NCI-H226 (cell line): ENCODE measurements at places on chromosomes 3 and 15.

GRCh38 chr3:190024912-190025311 is 95.8 kb downstream of the P3H2 start:
- peak; percentile 38 for DNase-seq

DNA sequence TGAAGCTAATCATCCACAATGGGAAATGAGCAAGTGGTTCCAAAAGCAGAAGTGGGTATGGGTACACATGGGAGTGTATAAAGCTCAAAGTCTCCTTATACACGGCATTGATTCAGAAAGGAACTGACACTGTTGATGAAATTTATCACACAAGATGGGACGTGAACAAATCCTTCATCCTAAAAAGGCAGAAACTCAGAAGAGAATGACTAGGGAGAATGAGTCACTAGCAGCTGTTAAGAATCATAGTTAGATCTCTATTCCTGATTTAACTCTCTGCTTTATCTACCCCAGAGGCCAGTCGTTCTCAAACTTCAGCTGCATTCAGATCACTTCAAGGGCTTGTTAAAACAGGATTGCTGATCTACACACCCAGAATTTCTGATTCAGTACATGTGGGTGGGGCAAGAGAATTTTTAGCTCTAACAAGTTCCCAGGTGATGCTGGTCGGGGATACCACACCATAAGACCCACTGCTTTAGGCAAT is 97.7 kb upstream of the PHLDB2 start:
- DNase-seq, result no peak

GRCh38 chr15:42149493-42150218 is 6.8 kb downstream of the PLA2G4F start:
- DNase-seq, result no peak

DNA sequence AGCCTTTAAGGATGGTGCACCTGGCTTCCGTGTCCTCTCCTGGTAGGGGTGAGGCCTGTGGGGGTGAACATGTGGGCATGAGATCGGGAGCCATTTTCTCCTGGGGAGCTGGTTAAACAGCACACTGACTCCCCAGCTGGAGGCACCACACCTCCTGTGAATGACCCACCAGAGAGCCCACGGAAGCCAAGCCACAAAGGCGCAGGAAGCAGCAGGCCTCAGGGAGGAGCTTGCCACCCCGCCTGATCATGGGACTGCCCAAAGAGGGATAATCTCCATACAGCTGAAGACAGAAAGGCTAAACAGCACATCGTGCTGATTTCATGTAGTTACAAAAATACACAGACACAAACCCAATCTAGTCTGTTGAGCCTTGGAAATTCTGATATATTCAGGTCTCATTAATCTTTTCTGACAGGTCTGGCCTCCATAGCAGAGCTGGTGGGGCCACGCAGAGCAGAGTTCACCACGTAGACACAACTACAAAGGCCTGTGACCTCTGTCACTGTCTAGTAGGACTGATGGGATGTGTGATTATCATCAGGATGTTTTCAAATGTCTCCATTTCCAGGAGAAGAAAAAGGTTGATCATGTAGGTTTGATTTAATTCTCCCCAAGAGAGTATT is 75.2 kb downstream of the DUT start:
- no peak for DNase-seq

- DNase-seq, result no peak
Observed at GRCh38 chr15:42359249-42359648, at the start of gene CAPN3. Gene CAPN3 (plus strand): TSS chr15:42359501. CDS start chr15:42359806, 305 bp downstream.

- DNase-seq, result peak; percentile 88
Observed at GRCh38 chr3:39260957-39261356, 18.9 kb downstream of the CX3CR1 start.

- DNase-seq, result no peak
Observed at GRCh38 chr3:9077029-9077428, 113.8 kb upstream of the RAD18 start.

- peak; percentile 62 for DNase-seq
Observed at GRCh38 chr15:98003996-98004395, 43.5 kb downstream of the ARRDC4 start.

DNA sequence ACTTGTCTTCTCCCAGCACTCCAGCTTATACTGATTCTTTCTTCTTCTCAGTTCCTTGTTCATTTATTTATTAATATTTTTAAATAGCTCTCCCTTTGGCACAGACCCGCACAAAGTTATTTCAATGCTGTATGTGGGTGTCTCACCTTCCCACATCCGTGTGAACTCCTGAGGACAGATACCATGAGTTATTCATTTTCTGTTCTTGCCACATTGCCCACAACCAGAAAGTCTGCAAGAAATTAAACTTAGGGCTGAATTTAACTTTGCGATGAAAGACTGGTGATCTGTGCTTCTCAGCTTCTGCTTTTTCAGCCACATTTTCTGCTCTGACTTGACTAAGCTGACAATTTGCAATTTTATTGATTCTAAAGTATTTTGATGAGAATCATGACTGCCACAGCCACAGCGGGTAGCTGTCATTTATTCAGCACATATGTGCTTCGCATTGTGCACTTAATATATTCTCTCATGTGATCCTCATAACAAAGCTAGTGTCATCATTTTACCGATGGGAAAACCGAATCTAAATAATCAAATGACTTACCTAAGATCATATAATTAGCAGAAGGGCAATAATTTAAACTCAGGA is 569.8 kb downstream of the EDEM1 start:
- DNase-seq, result no peak

GRCh38 chr3:8497582-8497981 is 4.0 kb upstream of the LMCD1 start:
- peak; percentile 49 for DNase-seq

DNA sequence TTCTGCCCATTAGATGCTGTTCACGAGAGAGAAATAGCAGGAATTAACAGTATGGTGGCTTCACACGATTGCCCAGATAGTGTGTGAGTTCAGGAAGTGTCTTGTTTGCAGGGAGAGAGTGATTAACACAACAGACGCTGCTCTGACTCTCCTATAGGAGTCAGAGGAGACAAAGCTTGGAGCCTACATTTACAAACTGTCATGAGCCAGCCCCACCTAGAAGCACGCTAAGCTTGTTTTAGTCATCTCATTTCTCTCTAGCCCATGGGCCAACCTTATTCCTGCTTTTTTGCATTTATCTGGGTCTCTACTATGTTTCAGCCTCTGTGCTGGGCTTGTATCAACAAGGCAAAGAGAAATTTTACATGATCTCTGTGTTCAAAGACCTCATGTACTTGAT is 128.3 kb upstream of the BFSP2 start:
- no peak for DNase-seq

DNA sequence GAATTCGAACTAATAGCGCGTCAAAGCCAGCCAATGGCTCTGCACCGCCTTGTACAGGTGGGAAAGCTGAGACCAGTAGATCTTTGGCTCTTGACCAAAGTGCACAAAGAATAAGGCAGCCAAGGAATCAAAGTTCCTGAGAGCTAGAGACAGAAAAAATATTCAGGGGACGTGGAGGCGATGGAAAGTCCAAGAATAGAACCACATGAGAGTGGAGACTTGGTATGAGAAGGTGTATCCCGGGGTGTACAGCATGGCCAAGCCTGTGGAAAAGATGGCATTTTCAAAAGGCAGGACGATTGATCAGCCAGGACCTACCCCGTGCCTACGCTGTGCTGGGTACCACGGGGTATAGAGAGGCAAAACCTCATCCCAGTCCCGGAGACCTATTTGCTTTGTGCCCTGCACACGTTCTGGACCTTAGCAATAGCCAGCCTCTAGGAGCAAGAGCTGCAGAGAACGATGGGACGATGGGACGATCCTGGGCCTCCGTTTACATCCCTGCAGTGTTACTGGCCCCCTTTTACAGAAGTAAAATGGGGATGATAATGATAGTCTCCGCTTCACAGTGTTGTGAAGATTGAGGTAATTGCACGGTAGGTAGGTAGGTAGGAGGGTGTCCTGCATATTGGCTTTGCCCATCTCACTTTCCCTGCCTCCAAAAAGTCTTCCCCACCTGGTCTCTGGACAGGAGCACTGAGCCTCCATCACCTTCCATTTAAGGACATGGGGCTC is 583 bp upstream of the RBSN start:
- no peak for DNase-seq

DNA sequence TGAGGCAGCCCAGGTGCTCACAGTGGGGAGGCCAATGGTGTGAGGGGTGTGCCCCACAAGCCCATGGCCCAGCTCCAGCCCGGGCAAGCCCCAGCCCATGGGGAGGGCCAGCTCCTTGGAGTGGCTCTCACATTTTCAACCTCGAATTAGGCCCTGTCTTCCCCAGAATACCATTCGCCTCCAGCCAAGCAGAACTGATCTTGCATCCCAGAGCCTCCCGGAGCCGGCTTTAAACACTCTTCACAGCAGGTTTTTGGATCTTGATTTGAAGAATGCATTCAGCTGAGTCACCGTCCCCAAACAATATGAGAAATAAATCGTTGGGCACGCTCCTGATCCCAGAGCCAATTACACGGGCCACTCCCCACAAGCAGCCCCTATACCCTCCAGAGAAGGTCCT is 23.7 kb downstream of the TPRA1 start:
- no peak for DNase-seq

- DNase-seq, result no peak
Observed at GRCh38 chr3:183827809-183828537, 2.6 kb upstream of the MAP6D1 start.

DNA sequence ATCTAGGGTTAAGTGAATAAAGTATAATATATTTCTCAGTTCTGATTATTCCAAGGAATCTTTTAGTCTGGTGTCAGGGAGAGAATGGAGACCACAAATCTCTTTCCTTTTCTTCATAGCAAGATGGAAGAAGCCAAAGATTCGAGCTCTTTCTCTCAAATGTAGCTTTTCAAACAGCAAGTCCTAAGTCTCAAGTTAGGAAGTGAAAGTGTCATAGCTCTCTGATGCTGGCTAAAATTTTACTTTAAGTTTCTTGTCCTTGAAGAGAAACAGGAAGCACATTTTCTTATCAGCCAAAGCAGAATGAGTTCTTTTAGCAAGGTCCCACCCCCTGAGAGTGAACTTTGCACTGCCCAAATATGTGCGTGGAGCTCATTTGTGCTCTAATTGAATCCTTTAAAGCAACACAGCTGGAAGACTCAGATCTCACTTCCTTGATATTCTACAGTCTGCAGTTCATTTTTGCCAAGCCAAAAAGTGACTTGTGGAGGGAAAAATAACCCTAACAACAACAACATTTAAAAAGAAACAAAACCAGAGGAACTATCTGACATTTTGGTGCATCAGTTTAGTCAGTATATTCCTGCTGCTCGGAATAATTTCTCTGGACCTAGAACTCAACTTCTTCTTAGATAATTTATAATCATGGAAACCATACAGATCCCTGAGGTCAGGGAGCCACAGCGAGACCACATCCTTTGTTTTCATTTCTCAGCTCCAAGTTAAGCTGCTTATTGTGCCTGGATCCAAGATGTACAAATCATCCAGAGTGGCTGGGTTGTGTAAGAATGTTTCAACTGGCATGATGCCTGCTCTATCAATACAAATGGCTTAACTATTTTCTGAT is 238.7 kb upstream of the P2RY1 start:
- DNase-seq, result no peak

DNA sequence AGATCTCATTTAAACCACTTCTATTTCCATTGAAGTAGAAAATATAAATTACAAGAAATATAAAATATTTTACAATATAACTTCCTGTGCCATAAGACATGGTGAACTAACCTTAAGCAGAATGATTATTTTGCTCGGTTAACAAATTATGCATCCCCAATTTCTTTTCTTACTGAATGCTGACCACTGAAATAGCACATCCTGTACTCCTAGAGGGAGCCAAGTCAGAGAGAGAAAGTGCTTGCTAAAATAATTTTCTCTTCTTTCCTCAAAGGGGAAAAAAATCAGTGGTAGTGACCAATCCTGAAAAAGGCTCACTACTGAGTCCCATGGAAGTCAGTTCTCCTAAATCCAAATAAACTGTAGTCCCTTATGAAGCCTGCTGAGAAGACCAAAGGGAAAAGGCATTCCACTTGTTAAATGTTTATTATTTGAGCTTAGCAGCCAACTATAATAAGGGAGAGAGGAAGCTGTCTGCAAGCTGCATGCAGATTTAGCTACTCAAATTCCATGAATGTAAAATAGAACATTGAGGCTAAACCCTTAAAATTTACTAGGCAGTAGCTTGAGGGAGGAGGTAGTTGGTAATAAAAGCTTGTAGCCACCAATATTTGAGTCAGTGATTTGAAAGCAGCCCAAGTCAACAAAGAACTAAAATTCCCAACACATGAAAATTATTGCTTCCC is 33.1 kb downstream of the CEP152 start:
- DNase-seq, result no peak

GRCh38 chr3:121975702-121976302 is 46.2 kb downstream of the ILDR1 start:
- DNase-seq, result no peak

- no peak for DNase-seq
Observed at GRCh38 chr3:7789324-7789723, 712.3 kb upstream of the LMCD1 start.

GRCh38 chr3:58256061-58256460 is 18.5 kb downstream of the ABHD6 start:
- no peak for DNase-seq

- DNase-seq, result peak; percentile 8
Observed at GRCh38 chr3:56042326-56042951, 425.8 kb downstream of the ERC2 start.

DNA sequence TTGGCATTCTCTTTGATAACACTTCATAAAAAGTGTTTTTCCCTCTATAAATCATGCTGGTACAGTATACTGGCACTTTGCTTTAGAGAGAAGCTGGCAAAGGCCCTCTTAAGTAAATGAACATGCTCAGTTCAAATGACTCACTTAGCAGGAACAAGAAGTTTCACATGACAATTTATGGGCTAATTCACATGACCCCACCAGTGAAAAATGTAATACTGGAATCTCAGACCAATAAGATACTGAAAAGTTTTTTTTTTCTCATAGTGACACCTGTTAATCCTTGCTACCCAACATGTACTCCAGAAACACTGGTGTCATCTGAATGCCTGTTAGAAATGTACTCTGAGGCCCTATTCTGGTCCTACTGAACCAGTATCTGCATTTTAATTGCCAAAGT is 13.9 kb downstream of the BTBD1 start:
- no peak for DNase-seq

GRCh38 chr3:30124435-30125370 is 481.7 kb upstream of the TGFBR2 start:
- DNase-seq, result peak; percentile 56

GRCh38 chr3:42982645-42983412 is 3.7 kb downstream of the GASK1A start:
- no peak for DNase-seq

GRCh38 chr3:65548848-65549625 is 489.7 kb downstream of the MAGI1 start:
- DNase-seq, result no peak
